IMR-90 (cell line): ENCODE measurements at places on chromosomes 6 and 20. TPM values are rescaled to one million over a fixed set of nuclear protein-coding genes. Genes with fewer than 3 reads are reported as not detected.

Gene RNGTT
- 21.7 and 42.8 TPM in 2 replicates for total RNA-seq

DNA sequence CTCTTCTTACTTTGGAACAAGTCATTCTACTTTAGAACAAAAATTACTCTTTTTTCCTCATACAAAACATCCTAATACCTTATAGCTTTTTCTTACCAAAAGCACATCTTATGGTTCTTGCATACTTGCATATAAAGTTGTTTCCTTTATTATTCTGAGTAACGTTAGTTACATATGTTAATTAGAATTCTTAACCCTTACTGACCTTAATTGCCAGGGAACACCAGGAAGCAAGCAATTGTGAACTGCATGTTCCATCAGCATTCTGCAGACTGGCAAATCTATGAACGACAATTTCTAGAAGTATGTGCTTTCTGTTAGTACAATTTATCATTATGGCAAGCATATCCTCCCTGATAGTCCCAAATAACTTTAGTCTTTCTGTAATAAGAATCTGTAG is 831.0 kb downstream of the C6orf118 start:
- no peak for DNase-seq

GRCh38 chr6:65633501-65633900 is 73.5 kb downstream of the EYS start:
- DNase-seq: no peak

GRCh38 chr6:30443657-30444450 is 45.5 kb upstream of the HLA-E start:
- DNase-seq: peak; percentile 14

Gene TCP1
- total RNA-seq: 576 and 610 TPM in 2 replicates

Gene SYCP2
- 0.18 and 0.56 TPM in 2 replicates for total RNA-seq

Gene DPM1
- 89.1 and 127 TPM in 2 replicates for total RNA-seq

DNA sequence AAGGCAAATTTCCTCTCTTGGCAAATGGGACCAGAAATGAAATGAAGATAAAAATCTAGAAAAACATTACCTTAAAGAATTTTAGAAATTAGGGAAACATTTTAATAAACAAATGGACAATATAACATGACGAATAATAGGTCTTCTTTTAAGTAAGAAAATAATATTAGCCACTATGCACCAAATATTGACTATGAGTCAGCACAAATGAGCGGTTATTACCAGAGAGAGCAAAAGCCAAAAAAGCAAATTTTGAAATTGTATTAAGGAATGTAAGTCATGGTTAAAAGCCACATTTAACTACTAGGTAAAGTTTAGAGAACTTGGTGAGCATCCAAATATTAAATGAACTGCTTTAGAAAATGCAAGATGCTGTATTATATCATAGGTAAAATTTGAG is 376.6 kb upstream of the JAG1 start:
- DNase-seq: no peak

DNA sequence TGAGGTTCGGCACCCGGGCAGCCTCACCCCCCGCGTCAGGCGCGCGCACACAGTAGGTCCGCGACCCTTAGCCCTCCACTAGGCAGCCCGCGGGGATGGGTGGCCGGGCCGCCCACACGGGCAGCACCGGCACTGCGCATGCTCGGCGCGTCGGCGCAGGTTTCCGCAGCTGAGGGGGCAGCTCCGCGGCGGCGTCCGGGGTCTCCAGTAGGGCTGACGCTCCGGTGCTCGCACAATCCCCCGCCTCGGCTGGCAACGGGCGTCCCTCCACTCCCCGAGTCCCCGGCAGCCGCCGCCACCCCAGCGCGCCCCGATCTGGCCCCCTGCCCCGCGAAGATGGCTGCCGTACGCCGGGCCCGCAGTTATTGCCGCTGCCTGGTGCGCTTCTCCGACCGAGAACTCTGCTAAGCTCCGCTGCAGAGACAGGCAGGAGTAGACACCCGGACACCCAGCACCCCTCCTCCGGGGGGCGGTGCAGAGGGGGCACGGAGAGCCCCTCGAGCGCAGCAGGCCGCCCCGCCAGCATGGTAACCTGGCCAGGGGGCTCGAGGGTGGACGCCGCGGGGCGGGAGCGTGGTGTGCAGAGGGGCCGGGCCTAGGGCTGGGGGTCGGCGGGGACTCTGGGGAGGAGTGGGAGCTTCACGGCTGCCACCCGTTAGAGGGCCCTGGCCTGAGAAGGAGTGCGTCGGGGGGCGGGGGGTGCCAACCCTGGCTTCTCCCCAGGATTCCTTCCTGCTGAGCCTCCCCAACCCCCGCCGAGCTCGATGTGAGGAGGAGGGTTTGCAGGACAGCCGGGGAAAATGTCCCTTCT is at the start of gene FBXO9:
Gene FBXO9, plus strand, starts transcription at position 139 of the 811 bp plus-strand sequence. Its CDS starts 386 bp downstream, at position 525.
- DNase-seq: no peak

GRCh38 chr6:157845493-157846259 is 22.6 kb downstream of the SNX9 start:
- DNase-seq: peak; percentile 81

GRCh38 chr20:43536817-43537440 is 21.9 kb upstream of the SGK2 start:
- DNase-seq: peak; percentile 33

Gene LRRC1
- total RNA-seq: 6.1 and 6.7 TPM in 2 replicates

GRCh38 chr6:12196326-12196936 is 93.7 kb upstream of the EDN1 start:
- peak; percentile 83 for DNase-seq

Gene MYCT1
- 0.90 and 1.1 TPM in 2 replicates for total RNA-seq

Gene CCM2L
- not detected in 2 replicates for total RNA-seq

GRCh38 chr6:85436939-85437495 is 12.9 kb upstream of the NT5E start:
- DNase-seq: no peak

DNA sequence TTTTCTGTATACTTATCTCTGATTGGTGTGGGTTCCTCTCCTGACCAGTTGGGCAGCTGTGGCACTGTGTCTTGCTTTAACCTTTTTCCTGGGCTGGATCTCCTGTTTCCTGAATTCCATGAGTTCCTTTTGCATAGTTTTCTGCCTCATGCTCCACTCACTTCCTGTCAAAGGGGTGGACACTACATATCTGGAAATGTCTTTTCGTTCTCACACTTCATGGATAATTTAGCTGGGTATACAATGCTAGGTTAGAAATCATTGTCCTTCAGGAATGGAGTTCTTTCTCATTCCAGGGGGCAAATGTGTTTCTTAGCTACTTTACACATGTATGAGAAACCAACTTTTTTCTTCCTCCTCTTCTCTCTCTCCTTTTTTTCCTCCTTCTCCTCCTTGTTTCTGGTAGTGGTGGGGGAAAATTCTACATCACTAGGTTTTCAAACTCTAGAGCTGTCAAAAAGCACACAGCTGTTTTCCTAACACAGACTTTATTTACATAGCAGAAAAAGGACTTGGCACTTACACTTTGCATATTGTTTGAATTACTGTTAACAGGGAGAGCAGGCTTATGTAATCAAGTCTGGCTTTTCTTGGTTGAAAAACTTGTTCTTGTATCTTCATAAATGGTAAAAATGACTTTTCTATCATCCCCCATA is 9.0 kb upstream of the DDX27 start:
- DNase-seq: no peak

DNA sequence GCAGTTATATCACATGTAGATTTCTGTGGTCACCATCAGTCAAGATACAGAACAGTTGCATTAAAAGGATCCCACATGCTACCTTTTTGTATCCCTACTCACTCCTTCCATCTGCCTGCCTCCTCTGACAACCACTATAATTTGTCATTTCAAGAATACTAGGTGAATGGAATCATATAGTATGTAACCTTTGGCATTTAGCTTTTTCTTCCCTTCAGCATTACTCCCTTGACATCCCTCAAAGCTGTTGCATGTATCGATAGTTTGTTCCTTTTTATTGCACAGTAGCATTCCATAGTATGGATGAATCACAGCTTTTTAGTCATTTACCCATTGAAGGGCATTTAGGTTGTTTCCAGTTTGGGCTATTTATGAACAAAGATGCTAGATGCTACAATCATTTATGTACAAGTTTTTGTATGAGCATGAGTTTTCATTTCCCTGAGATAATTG is 26.1 kb downstream of the NCOA7 start:
- no peak for DNase-seq

DNA sequence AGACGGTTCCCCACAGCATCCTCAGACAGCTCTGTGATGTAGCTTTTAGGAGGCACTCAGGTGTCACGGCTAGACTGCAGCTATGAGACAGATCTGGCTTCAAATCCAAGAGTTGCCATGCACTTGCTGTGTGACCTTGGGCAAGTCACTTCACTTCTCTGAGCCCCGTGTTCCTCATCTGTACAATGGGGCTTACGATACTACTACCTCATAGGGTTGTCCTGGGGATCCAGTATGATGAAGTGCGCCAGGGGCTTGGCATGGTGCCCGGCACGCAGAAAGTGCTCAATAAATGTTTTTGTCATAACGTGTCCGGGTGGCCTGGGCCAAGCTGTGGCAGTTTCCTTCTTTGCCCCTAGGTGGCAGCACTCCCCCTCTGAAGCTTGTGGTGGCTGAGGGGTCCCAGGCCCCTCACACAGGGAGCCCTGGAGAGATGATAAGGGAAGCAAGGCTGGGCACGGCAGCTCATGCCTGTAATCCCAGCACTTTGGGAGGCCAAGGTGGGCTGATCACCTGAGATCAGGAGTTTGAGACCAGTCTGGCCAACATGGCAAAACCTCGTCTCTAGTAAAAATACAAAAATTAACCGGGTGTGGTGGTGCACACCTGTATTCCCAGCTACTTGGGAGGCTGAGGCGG is 19.1 kb upstream of the CHMP4B start:
- peak; percentile 37 for DNase-seq

GRCh38 chr6:2502998-2503674 is 247.6 kb downstream of the MYLK4 start:
- DNase-seq: no peak

Gene STMND1
- not detected in 2 replicates for total RNA-seq

DNA sequence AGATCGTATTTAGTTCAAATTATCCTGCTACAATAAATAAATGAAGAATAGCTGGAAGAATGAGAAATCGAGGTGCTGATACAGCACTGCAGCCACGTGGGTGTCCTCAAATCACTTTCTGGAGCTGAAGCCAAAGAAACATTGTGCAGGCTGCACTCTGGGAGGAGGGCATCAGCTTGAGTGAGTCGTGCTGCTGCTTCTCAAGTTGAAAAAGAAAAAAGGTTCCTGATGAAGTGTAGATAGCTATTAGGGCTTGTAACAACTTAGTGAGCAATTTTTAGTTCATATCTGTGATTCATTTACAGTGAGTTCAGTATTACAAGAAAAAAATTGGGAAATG is 40.5 kb downstream of the DSE start:
- DNase-seq: peak; percentile 74

DNA sequence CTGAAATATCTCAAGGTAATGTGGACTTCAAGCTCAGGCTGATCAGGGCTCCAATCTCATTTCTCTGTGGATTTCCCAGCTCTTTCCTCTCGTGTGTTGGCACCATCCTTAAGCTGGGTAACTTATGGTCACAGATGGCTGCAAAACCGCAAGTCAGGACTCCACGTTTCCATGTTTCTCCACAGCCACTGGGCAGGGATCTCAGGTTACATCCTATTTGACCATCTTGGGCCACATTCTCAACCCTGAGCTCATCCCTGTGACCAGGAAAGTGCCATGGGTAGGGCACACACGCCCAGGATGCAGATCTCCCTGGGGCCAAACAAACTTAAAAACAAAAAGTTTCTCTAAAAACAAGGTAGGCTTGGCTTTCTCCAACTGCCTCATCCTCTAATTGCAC is 15.4 kb downstream of the RPS6KA2 start:
- no peak for DNase-seq

DNA sequence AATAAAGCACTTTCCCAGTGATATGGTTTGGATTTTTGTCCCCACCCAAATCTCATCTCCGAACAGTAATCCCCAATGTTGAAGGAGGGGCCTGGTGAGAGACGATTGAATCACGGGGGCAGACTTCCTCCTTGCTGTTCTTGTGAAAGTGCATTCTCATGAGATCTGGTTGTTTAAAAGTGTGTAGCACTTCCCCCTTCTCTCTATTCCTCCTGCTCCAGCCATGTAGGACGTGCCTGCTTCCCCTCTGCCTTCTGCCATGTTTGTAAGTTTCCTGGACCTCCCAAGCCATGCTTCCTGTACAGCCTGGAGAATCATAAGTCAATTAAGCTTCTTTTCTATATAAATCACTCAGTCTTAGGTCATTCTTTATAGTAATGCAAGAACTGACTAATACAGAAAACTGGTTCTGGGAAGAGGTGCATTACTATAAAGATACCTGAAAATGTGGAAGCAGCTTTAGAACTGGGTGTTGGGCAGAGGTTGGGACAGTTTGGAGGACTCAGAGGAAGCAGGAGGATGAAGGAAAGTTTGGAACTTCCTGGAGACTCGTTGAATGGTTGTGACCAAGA is 7.4 kb downstream of the EPM2A start:
- DNase-seq: no peak

GRCh38 chr6:21710216-21710615 is 116.7 kb downstream of the SOX4 start:
- DNase-seq: no peak

Gene LCA5
- 2.0 and 3.3 TPM in 2 replicates for total RNA-seq

DNA sequence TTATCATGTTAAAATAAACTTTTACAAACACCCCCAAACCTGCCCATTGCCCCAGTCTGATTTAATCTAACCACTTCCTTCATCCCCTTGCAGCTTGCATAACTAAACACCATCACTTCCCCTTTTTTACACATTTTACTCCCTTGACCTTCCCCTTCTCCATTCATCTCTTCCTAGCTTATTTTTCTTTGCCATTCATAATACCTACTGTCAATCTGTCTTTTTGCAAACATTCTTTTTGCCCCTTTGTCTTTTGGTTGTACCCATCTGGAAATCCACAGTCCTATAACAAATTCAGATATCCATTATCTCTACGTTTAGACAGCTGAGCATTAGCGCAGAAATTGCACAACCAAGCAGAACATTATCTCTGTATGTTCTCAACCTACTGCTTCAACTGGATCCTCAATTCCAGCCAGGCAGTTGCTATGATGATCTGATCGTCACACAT is 51.2 kb downstream of the C6orf52 start:
- no peak for DNase-seq

DNA sequence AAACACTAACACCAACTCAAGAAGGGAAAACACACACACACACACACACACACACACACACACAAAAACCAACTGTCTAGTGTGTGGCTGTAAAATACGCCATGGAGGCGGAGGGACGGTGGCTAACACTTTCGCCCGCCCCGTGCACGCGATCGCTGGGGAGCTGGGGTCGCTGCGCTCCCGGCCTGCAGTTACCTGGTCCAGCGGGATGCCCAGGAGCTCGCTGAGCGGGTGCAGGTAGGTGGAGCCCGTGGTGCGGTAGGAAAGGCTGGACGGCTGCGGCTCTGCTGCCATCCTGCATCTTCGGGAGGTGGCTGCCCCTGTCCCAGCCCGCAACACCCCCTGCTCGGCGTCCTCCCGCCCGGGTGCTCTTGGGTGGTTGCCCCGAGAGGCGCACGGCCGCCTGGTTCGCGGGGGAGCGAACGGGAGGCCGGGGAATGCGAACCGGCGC is 303 bp downstream of the MBOAT1 start:
- DNase-seq: no peak

- no peak for DNase-seq
Observed at GRCh38 chr6:35082046-35082732, 59.0 kb downstream of the TCP11 start.

Gene SLC22A7
- not detected in 2 replicates for total RNA-seq

- DNase-seq: no peak
Observed at GRCh38 chr6:151252634-151253033, 12.9 kb downstream of the AKAP12 start.
